ENCODE measurements at places on chromosomes 7 and 10.

DNA sequence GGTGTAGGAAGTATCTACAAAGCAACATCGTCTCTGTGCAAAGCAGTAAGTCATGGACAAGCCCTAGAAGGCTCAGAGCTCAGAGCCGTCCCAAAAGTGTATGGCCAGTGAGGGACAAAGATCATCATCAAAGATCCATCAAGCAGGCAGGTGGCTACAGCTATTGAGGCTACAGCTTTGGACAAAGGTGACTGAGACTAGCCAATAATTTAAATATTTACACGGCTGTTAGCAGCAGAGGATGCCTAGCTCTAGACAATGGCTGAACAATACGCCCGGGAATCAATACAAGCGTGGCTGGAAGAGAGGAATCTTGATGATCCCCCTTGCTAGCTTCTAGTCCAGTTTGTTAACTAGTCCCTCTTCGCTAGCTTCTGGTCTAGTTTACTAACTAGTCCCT lies 17.9 kb downstream of the NMT2 start:
- no peak for DNase-seq

DNA sequence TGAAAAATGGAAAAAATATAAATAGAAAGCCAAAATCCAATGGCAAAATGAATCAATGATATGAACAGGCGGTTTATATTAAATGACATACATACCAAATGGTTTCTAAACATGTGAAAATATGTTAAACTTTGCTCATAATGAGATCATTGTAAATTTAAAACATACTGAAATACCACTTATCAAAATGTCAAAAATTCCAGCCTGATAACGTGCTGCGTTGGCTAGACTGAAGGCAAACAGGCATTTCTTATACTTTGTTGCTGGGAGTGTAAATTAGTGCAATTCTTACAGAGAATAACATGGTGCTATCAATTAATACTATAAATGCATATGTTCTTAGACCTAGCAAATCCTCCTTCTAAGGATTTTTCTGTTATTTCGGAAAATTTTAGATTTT lies 225.8 kb upstream of the FAM3C start:
- DNase-seq: no peak

GRCh38 chr10:14971867-14972448 lies 12.8 kb downstream of the MEIG1 start:
- DNase-seq: no peak

- no peak for DNase-seq
These were observed 51.8 kb downstream of the TMEM209 start for GRCh38 chr7:130153211-130153908.

DNA sequence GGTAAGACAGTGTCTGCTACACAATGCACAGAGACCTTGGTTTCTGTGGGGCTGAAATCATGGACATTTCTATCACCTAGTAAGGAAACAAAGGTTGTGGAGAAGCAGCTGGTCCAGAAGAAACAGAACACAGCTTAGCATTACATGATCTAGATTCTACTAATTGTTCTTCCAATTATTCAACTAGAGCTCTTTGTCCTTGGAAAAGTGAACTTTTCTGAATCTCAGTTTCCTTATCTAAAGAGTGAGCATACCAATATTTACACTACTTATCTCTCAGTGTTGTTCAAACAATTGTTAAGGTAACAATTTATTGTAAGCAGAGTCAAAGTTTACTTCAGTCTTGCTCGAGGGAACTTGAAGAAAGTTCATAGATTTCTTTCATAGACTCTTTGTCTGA lies 42.3 kb upstream of the TRIM24 start:
- no peak for DNase-seq

Measured in hematopoietic multipotent progenitor cell treated with erythropoietin and hydrocortisone succinate and interleukin-3 and kit ligand, for 17 days (in vitro differentiated cells).